ENCODE measurements at places on chromosomes 16 and 17.

- no peak for DNase-seq
Observed at GRCh38 chr17:38912221-38912813, 13.1 kb upstream of the LASP1NB start.

- no peak for DNase-seq
Observed at GRCh38 chr17:77083531-77083930, 57.2 kb upstream of the SEC14L1 start.

DNA sequence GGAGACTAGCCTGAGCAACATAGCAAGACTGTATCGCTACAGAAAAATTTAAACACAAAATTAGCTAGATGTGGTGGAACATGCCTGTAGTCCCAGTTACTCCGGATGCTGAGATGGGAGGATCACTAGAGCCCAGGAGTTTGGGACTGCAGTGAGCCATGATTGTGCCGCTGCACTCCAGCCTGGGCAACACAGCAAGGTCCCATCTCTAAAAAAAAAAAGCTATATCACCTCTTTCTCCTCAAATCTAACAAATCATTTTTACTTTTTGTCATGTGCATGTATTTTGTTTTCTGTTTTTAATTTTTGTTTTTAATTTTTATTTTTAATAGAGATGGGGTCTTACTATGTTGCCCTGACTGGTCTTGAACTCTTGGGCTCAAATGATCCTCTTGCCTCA, 5.9 kb downstream of the DUS2 start:
- DNase-seq, result no peak

DNA sequence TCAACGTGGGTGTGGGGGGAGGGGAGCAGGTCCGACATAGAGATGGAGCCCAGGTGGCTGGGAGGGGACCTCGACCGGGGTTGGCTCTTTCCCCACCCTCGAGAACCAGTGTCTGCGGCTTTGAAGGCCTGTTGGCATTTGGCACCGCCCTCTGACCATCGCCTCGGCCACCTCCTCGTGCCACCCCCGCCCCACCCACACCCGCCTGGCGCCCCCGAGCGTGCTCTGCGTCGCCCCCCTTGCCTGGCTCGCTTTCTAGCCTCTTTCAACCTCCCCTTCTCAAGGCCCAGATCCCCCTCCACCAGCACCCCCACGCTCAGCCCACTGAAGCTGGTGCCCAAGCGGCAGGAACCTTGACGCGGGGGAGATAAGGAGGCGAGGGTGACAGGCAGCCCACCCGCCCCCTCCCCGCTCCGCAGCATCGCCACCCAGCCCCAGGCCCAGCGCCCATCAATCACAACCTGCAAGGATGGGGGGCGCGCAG, 619 bp downstream of the CACNB1 start:
- DNase-seq, result peak; percentile 31

DNA sequence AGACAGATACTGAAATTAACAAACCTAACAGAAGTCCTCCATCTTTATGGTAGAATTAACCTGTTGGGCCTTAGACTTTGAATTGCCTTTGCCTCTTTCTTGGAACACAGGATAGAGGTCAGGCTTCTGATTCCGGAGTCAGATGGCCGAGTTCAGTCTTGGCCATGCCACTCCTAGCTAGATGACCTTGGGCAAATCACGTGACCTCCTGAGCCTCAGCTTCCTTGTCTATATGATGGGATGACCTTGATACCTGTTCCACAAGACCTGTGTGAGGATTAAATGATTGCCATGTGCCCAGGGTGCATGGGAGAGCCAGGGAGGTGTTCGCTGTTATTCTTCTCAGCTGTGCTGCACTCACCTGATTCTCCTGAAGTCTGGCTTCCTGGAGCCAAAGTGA, 161.4 kb downstream of the CMIP start:
- DNase-seq, result no peak

DNA sequence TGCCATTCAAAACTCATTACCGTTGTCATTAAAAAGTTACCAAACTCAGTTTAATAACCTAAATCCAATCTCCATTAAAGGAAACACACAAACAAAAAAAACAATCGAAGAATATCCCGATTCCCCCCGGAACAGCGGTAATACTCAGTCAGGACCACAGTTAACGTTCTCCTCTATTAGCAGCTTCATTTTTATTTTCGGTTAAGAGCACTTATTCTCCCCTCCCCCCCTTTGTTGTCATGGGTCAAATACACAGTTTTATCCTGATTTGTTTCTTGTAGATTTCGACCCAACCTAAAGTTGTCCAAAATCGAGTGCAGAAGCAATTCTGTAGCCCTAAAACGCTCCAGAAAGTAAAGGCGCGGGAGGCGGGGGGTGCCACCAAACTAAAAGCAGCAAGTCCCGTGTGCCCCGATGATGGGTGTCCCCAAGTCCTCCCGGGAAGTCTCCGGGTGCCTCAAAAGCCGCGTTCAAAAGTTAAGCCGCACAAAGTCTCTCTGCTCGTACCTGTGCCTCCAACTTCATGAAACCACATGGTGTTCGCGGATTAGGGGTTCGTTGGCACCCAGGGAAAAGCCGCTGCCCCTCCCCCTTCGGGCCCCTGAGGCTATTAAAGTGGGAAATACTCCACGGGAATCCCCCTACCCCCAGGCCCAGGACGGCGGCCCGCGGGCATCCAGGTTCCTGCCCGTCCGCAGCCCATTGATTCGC, 996 bp downstream of the SUMO2 start:
- DNase-seq, result peak; percentile 61

GRCh38 chr16:19375561-19376158, 42.0 kb upstream of the TMC5 start:
- DNase-seq, result peak; percentile 46

GRCh38 chr16:72794319-72794718, 253.6 kb downstream of the ZFHX3 start:
- no peak for DNase-seq

DNA sequence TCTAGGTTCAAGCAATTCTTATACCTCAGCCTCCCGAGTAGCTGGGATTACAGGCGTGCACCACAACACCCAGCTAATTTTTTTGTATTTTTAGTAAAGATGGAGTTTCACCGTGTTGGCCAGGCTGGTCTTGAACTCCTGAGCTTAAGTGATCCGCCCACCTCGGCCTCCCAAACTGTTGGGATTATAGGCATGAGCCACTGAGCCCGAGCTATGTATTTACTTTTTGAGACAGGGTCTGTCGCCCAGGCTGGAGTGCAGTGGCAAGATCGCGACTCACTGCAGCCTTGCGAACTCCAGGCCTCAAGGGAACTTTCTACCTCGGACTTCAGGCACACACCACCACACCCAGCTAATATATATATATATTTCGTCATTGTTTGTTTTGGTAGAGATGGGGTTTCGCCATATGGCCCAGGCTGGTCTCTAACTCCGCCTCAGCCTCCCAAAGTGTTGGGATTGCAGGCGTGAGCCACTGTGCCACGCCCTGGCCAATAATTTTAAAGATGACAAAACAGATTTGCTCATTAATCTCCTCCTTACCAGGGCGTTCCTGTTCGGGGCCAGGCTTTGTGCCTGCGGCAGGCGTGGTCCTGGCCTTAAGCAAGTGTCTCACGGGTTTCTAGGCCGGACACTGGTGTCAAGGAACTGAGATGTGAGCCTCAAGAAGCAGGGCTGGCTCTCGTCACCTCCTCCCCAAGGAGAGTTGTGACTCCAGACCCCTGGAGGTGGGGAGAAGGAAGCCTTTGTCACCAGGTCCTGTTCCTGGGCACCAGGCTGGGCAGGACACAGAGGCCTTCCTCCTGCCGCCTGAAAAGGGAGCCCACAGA, 4.3 kb upstream of the NPW start:
- no peak for DNase-seq

DNA sequence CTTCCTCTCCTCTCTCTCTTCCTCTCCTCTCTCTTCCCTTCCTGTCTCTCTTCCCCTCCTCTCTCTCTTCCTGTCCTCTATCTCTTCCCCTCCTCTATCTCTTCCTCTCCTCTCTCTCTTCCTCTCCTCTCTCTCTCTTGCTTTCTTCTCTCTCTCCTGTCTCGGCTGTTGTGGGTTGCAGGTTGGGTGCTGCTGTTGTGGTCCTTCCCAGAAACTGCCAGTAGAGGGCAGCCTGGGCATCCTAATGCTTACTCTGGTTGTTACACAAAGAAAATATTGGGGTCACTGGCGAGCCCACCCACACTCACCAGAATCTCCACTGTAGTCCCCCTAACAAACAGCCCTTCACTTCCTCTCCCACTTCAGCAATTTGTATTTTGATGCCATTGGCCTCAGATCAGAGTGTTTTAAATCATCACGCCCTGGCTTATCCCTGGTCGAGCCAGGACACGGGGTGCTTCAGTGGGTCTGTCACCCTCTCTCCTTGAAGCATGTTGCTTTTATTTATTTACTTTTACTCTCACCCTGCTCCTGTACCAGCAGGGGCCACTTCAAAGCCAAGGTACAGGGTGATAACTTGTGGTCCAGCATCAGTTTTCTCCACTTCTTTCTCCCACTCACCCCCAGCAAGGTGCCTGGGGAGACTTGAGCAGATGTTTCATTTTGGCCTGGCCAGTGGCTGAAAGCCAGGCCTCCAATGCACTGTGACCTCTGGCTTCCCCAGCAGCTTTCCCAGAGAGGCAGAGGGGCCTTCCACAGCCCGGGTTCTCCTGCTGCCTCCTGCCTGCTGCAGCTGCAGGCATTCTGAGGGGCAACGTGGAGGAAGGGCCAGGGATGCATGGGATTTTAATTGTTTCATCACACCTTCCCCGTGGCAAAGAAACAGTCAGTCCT, 4.7 kb upstream of the MMP15 start:
- peak; percentile 46 for DNase-seq

GRCh38 chr16:87946596-87947347, 4.5 kb upstream of the BANP start:
- DNase-seq, result no peak

DNA sequence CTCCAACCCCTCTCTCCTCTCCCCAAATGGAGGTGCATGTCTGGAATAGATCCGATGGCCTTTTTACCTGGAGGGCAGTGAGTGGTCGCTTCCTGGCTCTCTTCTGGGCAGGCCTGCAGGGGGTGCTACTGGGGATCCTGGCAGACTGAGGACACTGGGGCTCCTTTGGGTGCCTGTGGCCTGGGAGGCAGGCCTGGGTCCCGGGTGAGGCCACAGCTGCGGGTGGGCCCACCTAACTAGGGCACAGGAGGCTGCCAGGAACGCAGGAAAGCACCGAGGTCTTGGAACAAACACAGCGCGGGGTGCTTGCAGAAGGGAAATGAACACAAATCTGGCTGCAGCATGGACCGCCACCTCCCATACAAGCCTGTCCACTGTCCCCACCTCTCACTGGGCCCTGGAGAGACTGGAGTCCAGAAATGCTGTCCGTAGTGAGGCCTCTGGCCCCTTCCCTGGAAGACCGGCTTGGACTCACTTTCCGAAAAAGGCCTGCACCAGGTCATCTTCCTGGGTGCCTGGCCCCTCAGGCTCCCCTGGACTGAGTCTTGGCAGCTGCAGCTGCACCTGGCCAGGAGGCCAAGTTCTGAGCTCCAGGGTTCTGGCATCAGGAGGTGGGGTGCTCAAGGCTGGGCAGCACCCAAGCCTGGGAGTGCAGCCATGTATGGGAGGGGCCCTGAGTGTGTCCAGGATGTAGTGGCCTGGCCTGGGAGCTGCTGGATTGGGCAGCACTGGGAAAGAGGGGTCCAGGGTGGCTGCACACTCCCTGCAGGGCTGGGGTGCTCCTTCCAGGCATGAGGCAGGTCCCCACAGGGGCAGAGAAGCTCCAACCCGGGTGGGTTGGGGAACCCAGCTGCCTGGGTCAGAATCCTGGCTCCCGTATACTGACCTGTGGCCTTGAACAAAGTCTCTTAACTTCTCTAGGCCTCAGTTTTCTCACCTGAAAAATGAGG, 195.1 kb downstream of the IRF8 start:
- DNase-seq, result no peak

GRCh38 chr17:39238311-39238972, 12.7 kb upstream of the STAC2 start:
- DNase-seq, result no peak

- no peak for DNase-seq
Observed at GRCh38 chr16:69741951-69742904, 12.5 kb downstream of the NOB1 start.

GRCh38 chr16:74034862-74035261, 261.8 kb upstream of the PSMD7 start:
- peak; percentile 8 for DNase-seq

DNA sequence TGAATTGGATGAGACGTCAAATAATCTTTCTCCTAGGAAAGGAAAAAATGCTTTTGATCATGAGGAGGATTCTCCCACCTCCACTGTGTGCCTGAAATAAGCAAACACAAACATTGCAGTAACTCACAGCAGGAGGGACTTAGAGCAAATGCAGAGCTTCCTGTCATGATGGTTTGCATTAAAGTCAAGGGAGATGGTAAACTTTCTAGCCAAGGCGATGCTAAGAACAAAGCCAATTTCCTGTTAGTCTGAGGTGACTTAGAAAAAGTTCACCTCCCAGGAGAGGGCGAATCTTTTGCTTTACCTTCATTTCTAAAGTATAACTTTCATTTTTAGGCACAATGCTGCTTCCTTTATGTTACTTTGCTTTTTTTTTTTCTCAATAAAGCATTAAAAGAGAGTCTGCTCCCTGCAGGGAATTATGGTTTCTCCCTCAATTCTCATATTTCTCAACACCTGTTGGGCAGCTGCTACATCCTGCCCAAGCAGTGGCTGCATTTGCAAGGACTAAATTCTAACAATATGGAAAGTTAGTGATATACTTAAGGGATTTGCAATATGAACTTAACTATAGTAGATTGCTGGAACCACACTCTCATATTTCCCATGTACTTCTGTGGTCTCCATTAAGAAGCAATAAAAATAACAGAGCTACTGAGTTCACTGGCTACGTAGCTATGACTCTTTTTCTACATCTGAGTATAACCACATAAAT, 175.6 kb downstream of the PCTP start:
- no peak for DNase-seq

DNA sequence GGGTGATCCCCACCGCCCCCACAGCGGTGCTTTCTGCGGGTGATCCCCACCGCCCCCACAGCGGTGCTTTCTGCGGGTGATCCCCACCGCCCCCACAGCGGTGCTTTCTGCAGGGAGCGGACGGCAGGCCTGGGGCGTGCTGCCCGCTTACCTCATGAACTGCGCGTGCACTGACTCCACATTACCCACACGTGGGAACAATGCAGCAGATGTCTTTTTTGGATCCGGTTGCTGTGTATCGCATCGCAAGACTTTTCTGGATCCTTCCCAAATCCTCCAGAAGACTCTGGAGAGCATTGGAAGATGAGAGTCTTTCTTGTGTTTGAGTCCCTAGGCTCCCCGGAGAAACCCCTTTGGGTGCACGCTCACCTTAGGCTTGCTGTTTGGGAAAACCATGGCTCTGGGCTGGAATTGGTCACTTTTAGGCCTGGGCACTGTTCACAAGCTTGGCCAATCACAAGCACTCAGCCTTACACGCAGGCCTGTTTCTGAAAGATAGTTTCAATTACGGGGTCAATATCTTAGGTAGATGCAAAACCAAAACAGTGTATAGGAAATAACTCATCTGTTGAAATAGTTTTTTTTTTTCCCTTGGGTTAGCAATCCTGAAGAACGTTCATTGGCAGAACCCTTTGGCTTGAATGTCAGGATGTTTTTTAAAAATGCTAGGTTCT, 201.8 kb downstream of the RPTOR start:
- DNase-seq, result no peak

DNA sequence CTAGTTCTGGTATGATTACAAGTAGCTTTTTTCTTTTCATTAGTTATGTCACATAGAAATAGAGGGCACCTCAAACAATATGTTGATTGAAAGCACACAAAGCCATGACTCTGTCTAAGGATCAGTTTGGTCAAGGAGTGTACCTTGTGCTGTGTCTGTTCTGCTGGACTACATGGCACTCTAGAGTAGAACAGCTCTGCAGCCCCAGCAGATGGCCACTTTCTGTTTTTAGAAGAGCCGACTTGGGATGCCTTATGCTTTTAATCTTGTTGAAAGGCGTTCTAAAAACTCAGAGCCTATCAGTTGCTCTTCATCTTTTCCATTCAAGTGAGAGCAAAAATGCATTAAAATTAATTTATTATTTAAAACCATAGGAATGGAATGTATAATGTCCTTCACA, 49.3 kb upstream of the CA10 start:
- DNase-seq, result peak; percentile 23

- no peak for DNase-seq
Observed at GRCh38 chr16:76801357-76801756, 389.6 kb upstream of the MON1B start.
